ENCODE measurements at places on chromosomes 3 and 15.
A peak's percentile ranks its signal among the peaks of the same experiment; 100 is the strongest.

DNA sequence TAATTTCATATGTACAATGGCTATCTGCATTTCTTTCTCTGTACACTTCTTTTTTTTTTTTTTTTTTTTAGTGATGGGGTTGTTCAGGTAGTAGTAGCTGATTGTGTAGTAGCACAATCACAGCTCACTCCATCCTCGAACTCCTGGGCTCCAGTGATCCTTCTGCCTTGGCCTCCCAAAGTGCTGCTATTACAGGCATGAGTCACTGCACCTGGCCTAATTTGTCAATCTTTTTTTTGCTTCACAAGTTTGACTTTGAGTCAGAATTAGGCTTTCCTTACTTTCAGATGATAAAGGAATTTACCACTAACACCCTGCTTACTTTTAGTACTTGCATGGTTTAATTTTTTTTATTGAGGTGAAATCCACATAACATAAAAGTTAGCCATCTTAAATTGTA lies 28.0 kb downstream of the MAP1A start:
- DNase-seq: no peak

- no peak for DNase-seq
Observed at GRCh38 chr3:41649129-41649739, 312.7 kb downstream of the ULK4 start.

- no peak for DNase-seq
Observed at GRCh38 chr3:78569804-78570203, 1198.0 kb downstream of the ROBO1 start.

- peak; percentile 56 for DNase-seq
Observed at GRCh38 chr3:150251187-150252062, 156.7 kb upstream of the TSC22D2 start.

- DNase-seq: no peak
Observed at GRCh38 chr3:116470605-116471197, 25.4 kb upstream of the LSAMP start.

DNA sequence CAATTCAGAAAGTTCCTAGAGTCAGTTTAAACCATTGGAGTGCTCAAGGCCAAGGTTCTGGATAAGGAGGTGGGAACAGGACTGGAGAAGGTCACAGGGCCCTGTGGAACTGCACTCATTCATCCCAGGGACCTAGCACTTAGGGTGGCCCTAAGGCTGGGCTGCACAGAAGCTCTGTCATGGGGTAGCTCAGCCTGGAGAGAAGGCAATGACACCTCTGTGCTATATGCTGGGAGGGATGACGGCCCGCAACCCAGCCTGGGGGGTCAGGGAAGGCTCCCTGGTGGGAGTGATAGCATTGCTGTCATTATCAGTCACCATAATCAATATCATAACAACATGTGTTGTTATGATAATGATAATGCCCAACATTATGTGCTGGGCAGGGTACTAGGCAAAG lies 13.4 kb downstream of the RBP1 start:
- DNase-seq: no peak

GRCh38 chr3:42662037-42662812 lies 8.7 kb downstream of the ZBTB47 start:
- no peak for DNase-seq

DNA sequence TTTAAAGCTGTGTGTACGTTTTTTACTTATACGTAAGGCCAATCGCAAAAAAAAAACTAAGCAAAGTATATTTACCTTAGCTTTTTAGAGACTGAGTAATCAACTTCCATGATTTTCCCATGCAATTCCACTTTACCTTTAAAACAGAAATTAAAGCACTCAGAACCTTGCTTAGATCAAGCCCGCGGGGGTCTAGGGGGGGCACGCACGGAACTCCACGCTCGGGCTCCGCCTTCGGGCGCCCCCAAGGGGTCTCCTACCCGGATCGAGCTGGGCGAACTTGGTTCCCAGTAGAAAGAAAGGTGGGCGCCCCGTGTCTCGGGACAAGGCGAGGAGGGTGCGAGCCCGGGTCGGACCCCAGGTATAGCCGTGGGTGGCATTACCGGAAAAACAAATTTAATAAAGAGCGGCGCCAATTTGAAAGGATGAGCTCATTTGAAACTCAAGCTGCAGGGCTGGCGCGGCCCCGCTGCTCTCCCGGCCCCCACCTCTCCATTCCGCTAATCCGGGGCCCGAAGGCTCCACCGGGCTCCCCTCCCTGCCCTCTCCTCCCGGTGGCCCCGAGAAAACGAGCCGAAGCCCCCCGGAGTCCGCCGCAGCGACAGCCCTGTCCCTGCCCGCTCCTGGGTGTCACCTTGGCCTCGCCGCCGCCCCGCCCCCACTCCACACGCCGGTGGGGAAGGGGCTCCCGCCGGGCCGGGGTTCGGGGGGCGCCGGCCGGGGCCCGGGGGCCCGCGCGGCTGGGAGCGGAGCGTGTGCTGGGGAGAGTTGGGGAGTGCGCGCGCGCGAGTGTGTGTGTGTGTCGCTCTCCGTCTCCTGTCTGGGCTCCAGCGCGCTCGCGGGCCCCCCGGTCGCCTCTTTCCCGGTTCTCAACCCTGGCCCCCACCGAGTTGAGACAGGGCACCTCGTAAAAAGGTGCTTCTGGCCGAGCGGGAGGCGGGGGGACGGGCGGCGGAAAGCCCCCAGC lies 1.5 kb downstream of the IGF2BP2 start:
- DNase-seq: no peak

DNA sequence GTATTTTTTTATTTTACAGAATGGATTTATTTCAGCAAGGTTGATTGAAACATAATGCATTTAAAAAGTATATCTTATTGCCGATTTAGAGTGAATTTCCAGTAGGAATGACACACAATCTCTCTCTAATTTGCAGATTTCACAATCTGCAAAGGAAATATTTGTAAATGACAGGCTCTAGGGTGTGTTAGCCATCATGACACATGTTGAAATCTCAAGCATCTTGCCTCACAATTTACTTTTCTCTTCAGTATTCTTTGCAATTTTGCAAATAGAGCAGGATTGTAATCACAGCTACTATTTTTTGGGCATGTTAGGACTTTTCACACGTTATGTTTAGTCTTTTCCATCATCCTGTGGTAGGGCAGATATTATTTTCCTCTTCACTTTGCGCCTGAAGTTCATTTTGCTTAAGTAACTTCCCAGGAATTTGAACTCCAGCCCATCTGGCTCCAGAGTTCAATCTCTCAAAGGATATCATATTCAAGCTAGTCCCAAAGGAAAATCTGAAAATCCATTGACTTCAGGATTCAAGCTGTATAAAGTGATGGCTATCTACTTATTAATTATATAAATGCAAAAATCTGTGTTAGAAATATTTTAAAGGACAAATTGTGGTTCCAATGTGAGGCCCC lies 55.4 kb downstream of the ATP13A4 start:
- no peak for DNase-seq

All from NCI-H446 (cell line).